Ureter (tissue), 1 donor: ENCODE measurements at places on chromosomes 7 and 10. TPM values are rescaled to one million over a fixed set of nuclear protein-coding genes. Genes with fewer than 3 reads are reported as not detected.

The C10orf67 gene
- not detected for total RNA-seq

The GATA3 gene
- 310 TPM for total RNA-seq

The OR2A42 gene
- total RNA-seq: 0.08 TPM

The NACAD gene
- 5.7 TPM for total RNA-seq

The TSPAN15 gene
- 156 TPM for total RNA-seq
